Natural killer cell (primary cell): ENCODE measurements at places on chromosomes 5 and 9. TPM values are rescaled to one million over a fixed set of nuclear protein-coding genes. Genes with fewer than 3 reads are reported as not detected.

GARIN3 gene
- total RNA-seq = not detected

GBGT1 gene
- total RNA-seq = 2.2 TPM

IFNA13 gene
- total RNA-seq = not detected

DOCK8 gene
- total RNA-seq = 211 TPM

ADAMTS6 gene
- total RNA-seq = 1.4 TPM

TLX3 gene
- total RNA-seq = not detected

ADAMTS13 gene
- 2.8 TPM for total RNA-seq

RASGEF1C gene
- not detected for total RNA-seq

POU5F2 gene
- total RNA-seq = 7.1 TPM

PCSK5 gene
- total RNA-seq = 13.2 TPM

TPPP gene
- total RNA-seq = 1.3 TPM

MEIKIN gene
- total RNA-seq = not detected

C8G gene
- total RNA-seq = 3.9 TPM

AGXT2 gene
- total RNA-seq = not detected

PCA3 gene
- 0.36 TPM for total RNA-seq

STK32A gene
- not detected for total RNA-seq

TAS2R1 gene
- total RNA-seq = not detected

LIFR gene
- not detected for total RNA-seq

CD274 gene
- 7.2 TPM for total RNA-seq

PCDHGC4 gene
- 0.45 TPM for total RNA-seq

ZNF462 gene
- total RNA-seq = 0.93 TPM

CDH9 gene
- total RNA-seq = not detected

GRAMD2B gene
- 10.0 TPM for total RNA-seq

NRARP gene
- 0.88 TPM for total RNA-seq

PCDHB8 gene
- total RNA-seq = not detected

SLC36A2 gene
- not detected for total RNA-seq

LCN15 gene
- total RNA-seq = not detected

ARSI gene
- 0.19 TPM for total RNA-seq

NTRK2 gene
- total RNA-seq = 0.08 TPM

ACTL7A gene
- total RNA-seq = not detected

NR5A1 gene
- total RNA-seq = not detected

CER1 gene
- not detected for total RNA-seq
